ENCODE measurements at places on chromosomes 7 and 10.

GRCh38 chr7:116113310-116113709 is 82.7 kb upstream of the TFEC start:
- DNase-seq: no peak

- no peak for DNase-seq
These were observed 274.3 kb downstream of the ZMYND11 start for GRCh38 chr10:409408-410040.

GRCh38 chr7:107989618-107990373 is 13.2 kb downstream of the LAMB1 start:
- DNase-seq: no peak

DNA sequence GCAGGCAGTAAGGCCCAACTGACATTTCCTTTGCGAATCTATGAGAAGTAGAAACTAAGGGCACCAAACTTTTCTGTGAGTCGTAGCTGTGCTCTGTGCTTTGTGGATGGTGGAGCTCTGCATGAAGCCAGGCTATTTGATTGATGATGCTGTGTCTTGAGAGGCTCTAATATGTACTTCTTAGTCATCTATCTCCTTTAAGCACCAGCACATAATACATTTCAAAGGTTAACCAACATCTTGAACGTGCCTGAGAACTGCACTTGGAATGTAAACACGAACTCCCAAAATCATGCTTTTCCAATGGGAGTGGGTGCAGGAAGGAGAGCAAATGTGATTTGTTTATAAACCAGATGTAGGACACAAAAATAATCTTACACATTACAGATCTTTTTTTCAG is 411.6 kb downstream of the PARD3 start:
- no peak for DNase-seq

- no peak for DNase-seq
These were observed 11.8 kb downstream of the NT5C2 start for GRCh38 chr10:103181244-103181643.

- no peak for DNase-seq
These were observed 110.3 kb downstream of the ARHGAP22 start for GRCh38 chr10:48494611-48495010.

- DNase-seq: no peak
These were observed 1.7 kb upstream of the CHST15 start for GRCh38 chr10:124095096-124095495.

GRCh38 chr7:106537119-106537518 is 123.8 kb downstream of the CCDC71L start:
- DNase-seq: no peak

DNA sequence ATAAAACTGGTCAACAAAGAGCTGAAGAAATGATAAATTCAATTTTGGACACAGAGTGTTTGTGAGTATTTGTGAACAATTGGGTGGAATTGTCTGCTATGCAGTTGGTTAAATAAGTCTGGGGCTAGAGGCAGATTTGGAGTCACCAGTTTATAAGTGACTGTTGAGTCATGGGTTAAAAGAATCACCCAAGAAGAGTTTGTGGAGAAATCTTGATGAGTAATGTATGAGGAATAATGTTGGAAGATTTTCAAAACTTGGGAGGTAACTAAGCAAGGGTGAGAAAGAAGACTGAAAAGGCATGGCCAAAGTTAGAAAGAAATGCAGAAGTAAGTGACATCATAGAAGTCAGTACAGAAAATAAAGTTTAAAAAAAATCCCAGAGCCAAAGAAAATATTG is 750.7 kb downstream of the MAGI2 start:
- no peak for DNase-seq

DNA sequence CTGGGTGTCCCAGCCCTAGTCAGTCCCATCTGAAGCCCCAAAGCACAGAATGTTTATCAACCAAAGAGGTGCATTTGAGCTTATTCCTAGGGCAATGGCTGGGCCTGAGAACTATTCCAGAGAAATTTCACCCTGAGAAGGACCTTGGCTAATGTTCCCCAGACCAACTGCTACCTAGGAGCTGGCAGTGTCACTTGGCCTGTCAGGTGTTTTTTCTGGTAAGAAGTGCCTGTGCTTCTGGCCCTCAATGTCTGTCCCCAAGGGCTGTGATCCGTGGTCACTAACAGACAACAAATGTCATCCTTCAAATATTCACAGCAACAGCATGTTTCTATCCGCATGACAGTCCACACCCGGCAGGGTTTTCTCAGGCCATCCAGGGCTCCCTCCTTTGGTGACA is 209.3 kb upstream of the FRMD4A start:
- DNase-seq: no peak

DNA sequence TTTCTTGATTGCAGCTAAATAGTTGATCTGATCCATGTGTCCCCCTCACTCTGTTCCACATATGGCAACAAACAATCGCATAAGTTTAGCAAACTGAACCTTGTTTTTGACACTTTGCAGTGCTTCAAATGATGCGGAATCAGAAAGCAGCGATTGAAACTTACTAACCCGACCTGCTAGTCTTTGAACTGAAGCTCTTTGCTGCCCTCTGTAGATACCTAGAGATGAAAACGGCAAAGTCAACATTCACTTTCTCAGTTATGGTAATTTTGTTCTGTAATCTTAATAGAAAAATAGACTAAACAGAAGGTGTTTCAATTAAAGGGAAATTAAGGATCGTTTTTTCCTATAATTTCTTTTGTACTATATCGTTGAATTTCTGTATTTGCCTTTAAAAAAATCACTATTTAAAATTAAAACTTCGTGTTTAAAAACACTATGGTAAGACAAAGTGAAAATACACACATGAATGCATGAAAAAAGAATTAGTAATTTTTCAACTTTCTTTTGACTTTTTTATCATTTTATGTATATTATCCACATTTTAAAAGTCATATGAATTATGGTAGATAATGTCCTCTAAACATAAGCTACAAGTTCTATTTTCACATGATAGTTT is 276.5 kb downstream of the MAGI2 start:
- no peak for DNase-seq

GRCh38 chr10:110918643-110919348 is at the start of gene BBIP1:
Gene BBIP1 (minus strand): TSS chr10:110919180. CDS start chr10:110918157, 1,023 bp downstream.
- no peak for DNase-seq

GRCh38 chr7:98323597-98324322 is 42.3 kb downstream of the BRI3 start:
- DNase-seq: no peak

GRCh38 chr7:73967832-73968290 is 60.1 kb upstream of the ELN start:
- DNase-seq: peak; percentile 15

GRCh38 chr10:72220637-72221036 is 4.6 kb upstream of the ASCC1 start:
- no peak for DNase-seq

- DNase-seq: no peak
These were observed 351.8 kb downstream of the INHBA start for GRCh38 chr7:41351091-41351490.

DNA sequence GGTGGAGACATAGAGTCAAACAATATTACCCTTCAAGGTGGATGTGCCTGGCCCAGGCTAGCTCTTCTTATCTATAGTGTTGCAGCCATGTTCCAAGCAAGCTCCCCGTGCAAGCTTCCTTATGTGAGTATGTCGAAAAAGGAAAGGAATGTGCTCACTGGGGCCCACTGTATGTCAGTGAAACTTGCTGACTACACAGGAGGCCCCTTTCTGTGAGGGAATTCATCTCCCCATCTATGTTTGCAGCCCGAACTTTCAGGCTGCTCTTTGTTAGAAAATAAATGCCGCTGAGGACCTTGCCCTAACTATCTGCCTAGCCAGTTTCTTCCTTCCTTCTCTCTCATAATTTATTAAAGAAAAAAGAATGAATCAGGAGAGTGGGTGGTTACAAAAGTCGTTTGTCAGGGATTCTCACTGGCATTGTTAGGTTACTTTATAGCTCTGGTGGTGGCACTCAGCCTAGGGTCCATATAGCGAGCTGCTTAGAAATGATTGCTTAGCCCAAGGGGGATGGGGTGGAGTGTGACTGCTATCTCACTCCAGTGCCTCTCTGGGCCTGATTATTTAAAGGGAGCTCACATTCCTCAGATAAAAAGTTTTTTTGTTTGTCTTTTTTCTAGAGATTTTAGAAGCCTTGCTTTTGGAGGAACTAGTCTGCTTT is 302.1 kb downstream of the ABCA13 start:
- DNase-seq: no peak

- peak; percentile 53 for DNase-seq
These were observed at the start of gene HIP1 for GRCh38 chr7:75738604-75738974. Gene HIP1 (minus strand): TSS chr7:75738941. CDS start chr7:75738920, 21 bp downstream.

DNA sequence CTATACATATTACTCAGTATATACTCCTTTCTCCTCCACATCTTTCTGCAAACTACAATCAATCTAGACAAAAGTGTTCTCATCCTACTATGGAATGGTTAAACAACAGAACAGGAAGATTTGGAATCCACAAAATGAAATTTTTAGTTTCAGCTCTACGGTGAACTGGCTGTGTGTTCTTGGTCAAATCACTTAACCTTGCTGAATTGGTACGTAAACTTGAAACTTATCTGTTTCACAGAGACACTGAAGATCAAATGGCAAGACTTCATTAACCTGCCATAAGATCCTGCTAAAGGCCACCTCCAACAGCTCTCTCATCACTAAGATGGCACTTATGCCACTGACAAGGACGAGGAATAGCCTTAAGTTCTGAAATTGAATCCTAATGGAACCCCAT is 1.5 kb downstream of the NUDCD3 start:
- no peak for DNase-seq

DNA sequence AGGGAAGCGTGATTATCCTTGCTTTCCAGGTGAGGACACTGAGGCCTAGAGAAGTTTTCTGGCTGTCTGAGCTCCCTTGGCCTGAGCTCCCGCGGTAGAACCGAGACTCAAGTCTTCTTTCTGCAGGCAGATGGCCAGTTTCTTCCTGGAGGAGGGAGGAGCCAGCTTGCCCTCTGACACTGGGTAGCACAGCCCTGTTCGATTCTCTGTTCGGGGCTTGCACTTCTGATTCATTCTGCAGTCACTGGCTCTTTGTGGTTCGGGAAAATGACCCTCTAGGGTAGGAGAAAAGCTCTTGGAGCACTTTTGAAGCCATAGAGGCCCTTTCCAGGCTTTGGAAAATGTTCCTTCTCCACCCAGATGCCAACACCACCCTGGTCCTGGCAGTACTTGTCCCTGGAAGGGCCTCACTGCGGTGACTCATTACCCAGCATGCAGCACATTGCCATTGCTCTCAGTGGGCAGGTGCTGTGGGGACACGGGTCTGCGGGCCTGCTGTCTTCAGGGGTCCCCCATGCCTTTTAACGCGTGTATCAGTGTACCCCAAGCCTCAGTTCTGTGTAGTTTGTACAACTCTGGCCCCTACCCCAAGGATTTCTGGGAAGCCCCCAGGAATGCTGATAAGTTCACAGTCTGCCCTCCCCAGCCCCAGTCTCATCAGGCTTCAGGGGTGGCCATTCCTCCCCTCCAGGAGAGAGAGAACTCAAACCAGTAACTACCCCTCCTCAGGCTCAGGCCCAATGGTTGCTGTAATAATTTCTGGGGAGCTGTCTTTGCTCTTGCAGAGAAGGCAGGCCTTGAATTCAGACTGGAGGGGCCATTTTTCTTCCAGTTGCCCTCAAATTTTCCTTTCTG is 11.9 kb downstream of the CHST3 start:
- no peak for DNase-seq

- no peak for DNase-seq
These were observed 76.8 kb downstream of the LANCL2 start for GRCh38 chr7:55441774-55442522.
